Right hindlimb (tissue), 1 donor: ENCODE measurements at places on chromosomes 1 and 21.

GRCh38 chr1:89546082-89546889 lies 21.7 kb downstream of the LRRC8B start:
- DNase-seq = no peak

GRCh38 chr1:174990382-174990999 lies 9.3 kb upstream of the CACYBP start:
- DNase-seq = no peak

DNA sequence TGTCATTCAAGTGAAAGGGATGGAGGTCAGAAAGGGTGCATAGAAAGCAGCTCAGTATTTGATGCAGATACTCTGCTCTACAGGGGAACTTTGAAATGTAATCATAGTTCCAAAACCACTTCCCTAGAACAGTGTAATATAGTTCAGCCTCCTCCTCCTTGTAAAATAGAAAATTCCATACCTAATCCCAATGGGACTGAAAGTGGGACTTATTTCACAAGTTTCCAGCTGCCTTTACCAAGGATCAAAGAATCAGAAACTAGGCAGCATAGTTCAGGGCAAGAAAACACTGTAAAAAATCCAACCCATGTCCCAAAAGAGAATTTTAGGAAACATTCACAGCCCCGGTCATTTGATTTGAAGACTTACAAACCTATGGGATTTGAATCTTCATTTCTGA lies 8.1 kb upstream of the TMCO2 start:
- no peak for DNase-seq

GRCh38 chr1:166017395-166017794 lies 149.4 kb downstream of the FAM78B start:
- no peak for DNase-seq

DNA sequence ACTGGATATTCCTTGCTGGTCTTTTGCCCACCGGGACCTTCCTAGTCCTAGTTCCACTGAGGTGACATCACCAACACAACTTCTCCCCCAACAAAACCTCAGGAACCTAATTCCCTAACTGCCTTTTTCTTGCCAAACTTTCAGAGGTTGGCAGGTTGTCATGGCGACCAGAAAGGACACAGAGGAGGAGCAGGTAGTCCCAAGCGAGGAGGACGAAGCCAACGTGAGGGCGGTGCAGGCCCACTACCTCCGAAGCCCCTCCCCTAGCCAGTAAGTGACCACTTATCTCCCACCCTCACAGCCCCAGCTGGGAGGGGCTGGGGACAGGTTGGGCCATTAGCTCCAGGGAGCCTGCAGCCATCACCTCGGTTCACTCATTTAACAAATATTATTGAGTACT lies 815 bp downstream of the STYXL2 start:
- DNase-seq = peak; percentile 31

GRCh38 chr1:110159168-110159567 lies 8.9 kb downstream of the SLC6A17 start:
- DNase-seq = no peak

DNA sequence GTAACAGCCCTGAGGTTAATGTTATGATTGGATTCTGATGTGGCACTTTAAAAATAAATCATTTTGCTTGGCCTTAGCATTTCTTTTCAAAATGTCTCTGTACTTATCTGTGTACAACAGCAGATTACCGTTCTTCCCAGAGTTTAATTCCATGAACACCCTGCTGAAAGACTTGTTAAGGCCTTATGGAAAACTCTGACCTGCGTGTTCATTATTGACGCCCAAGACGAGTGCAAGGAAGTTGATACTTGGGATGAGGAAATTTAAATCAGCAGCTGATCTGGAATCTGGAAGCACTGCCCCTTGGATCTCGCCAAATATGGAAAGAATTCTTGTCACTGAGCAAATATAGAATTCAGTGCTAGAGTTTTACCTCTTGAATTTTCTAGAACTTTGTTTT lies 6.7 kb downstream of the ERG start:
- DNase-seq = no peak

GRCh38 chr21:38927776-38928175 lies 122.0 kb downstream of the ETS2 start:
- no peak for DNase-seq

DNA sequence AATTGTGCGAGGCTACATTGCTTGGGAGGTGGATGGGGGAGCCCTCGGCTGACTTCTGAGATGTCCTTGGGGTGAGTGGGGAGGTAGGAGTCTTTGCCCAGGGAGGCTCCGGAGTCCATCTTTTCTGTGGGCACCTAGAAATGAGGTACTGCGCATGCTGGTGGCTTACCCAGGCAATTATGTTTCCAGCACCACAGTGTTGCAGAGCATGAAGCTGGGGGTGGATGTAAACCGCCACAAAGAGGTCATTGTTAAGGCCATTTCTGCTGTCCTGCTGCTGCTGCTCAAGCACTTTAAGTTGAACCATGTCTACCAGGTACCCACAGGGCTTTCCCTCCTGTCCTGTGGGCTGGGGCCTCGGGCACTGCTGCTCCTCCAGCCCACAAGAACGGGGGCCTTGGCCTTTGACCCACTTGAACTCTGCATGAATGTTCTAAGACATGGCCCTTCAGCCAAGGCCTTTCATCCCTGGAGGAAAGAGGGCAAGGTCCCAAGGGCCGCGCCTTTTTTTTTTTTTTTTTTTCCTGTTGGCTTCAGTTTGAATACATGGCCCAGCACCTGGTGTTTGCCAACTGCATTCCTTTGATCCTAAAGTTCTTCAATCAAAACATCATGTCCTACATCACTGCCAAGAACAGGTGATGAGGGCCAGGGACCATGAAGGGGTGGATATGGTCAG lies 14.6 kb downstream of the STRIP1 start:
- DNase-seq = no peak

- no peak for DNase-seq
These were observed 66.8 kb upstream of the SLC44A3 start for GRCh38 chr1:94753171-94753972.

GRCh38 chr1:18829671-18830070 lies 29.8 kb downstream of the TAS1R2 start:
- no peak for DNase-seq
